NCI-H2029 (cell line): ENCODE measurements at places on chromosomes 12 and 14.
A peak's percentile ranks its signal among the peaks of the same experiment; 100 is the strongest.

- DNase-seq, result no peak
Measured at GRCh38 chr14:72519543-72519942, 374.4 kb downstream of the DPF3 start.

DNA sequence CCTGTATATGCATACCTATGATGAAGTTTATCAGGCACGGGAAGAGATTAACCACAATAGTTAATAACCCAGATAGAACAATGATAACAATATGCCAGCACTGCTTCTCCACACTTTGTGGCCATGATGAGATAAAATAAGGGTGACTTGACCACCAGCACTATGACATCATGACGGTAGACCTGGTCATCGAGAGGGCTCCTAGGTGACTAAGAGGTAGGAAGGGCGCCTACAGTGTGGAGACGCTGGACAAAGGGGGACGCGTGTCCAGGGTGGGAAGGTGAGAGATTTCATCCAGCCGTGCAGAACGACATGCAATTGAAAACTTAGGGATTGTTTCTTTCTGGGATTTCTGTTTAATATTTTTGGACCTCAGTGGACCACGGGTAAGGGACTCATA is 221.8 kb upstream of the RTL1 start:
- no peak for DNase-seq

- DNase-seq, result no peak
Measured at GRCh38 chr12:130876758-130877157, 4.9 kb downstream of the RAN start.

- no peak for DNase-seq
Measured at GRCh38 chr14:26124896-26125438, 472.9 kb downstream of the NOVA1 start.

DNA sequence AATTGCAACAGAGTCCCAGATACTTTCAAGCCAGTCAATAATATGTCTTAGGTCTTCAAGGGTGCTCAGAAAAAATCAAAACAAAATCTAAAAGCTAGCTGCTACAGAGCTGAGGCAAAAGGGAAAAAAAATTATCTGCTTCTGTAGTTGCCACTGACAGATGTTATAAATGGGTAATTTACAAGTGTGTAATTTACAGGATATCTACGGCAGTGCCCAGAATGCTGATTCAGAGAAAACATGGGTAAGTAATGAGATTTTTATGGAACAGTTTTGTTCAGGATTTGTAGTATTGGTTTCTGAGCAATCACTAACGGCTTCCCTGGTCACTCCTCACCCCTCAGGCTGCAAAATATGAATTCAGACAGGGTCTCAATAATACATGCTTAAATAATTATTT is 234.1 kb downstream of the GALC start:
- no peak for DNase-seq

- DNase-seq, result peak; percentile 90
Measured at GRCh38 chr14:31945074-31945613, 132.0 kb upstream of the ARHGAP5 start.

DNA sequence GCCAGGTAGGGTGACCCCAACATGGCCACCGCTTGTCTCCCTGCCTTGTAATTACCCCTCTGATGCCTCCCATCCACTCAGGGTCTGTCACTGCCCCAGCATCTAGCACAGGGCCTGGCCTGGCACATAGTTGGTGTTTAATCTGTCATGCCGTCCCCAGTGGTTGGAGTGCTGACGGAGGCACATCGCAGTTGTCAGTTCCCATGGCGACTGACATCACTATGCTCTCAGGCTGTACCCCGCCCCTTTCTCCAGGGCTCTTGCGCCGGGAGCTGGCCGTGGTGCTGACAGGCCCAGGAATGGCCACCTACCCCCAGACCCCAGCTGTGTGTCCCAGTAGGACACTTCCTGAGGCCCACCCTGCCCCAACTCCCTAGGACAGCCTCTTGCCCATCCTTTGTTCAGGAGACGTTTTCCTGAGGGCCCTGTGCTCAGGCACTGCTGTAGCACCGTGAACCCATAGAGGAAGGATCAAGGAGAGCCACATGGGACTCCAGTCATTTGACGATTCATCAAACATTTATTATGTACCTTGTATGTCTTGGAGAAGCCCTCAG is 23.0 kb downstream of the FAM222A start:
- no peak for DNase-seq

DNA sequence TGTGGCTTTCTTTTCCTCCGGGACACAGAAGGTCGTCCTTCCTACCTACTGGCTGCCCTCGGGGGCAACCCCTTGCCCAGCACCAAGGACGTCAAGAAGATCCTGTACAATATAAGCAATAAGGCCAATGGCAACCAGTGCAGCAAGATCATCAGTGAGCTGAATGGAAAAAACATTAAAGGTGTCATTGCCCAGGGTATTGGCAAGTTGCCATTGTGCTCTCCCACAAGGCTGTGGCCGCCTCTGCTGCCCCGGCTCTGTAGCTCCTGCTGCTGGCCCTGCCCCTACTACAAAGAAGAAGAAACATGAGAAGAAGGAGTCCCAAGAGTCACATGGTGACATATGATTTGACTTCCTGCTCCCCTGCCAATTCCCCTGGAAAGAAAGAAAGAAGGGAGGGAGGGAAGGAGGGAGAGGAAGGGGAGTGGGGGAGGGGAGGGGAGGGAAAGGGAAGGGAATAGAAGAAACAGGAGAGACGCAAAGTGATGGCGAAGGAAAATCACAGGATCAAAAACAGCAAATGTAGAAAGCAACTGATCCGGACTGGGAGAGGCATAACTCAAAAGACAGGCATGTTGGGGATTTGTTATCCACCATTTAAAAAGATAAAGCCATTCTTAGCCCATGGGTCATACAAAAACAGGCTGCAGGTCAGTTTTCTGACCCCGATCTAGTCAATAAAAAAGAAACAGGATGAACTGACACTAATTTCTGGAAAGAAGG is 61.3 kb upstream of the RESF1 start:
- peak; percentile 83 for DNase-seq

DNA sequence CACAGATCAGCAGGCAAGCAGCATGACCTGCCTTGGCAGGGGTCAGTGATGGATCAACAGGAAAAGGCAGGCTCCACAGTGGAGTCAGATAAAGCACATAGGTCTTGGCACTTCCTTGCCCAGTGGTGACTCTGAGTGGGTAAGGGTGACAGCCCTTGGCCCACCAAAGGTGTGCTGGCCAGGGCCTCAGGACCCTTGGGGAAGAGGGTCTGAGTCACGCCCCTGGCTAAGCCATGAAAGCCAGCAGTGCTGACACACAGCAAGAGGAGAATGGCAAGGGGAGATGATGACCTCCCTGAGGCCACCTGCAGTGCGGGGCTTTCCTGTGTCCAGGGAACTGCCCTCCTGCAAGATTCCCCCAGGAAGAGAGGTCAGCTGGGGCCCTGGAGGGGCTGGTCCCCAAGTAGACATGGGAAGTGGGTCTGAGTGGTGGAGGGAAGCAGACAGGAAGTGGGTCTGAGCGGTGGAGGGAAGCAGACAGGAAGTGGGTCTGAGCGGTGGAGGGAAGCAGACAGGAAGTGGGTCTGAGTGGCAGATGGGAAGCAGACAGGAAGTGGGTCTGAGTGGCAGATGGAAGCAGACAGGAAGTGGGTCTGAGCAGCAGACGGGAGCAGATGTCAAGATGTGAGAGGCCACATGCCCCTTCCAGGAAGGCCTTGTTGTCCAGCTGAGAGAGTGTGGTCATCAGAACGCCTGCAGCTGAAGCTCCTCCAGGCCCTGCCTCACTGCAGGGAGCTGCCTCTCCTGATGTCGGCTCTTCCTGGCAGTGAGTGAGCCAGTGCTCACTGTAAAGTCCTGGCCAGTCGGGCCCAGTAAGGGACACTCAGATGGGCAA is 34.8 kb downstream of the DIO3 start:
- DNase-seq, result no peak

DNA sequence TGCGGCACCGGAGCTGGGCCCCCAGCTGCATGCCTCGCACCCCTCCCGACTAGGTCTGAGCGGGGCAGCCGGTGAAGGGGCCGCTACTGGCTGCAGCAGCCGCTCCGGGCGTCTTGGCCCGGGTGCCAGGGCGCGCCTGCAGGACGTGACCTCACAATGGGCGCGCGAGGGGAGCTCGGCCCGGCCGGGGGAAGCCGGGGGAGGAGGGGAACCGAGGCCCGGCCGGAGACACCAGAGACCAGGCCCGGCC is 353 bp downstream of the BAG5 start:
- no peak for DNase-seq

GRCh38 chr12:5522432-5523335 is 90.8 kb downstream of the NTF3 start:
- no peak for DNase-seq
